Gastrocnemius medialis (tissue), 4 donors: ENCODE measurements at places on chromosomes 6 and 20. TPM values are rescaled to one million over a fixed set of nuclear protein-coding genes. Genes with fewer than 3 reads are reported as not detected.

MAP1LC3A gene
- total RNA-seq: 62.7 TPM

SYCP2L gene
- not detected for total RNA-seq

TREM1 gene
- not detected for total RNA-seq

HMGCLL1 gene
- 3.6 TPM for total RNA-seq

EFCAB8 gene
- total RNA-seq: not detected

GPLD1 gene
- 0.07 TPM for total RNA-seq

SOX18 gene
- total RNA-seq: 2.9 TPM
